CD4-positive, alpha-beta T cell treated with Interleukin-6 at 100 ng/mL for 8 hours (primary cell): ENCODE measurements at places on chromosomes 11 and 22.

GRCh38 chr22:28112190-28112544 lies 193.1 kb upstream of the PITPNB start:
- no peak for DNase-seq

GRCh38 chr11:33907421-33907820 lies 15.5 kb upstream of the LMO2 start:
- no peak for DNase-seq

DNA sequence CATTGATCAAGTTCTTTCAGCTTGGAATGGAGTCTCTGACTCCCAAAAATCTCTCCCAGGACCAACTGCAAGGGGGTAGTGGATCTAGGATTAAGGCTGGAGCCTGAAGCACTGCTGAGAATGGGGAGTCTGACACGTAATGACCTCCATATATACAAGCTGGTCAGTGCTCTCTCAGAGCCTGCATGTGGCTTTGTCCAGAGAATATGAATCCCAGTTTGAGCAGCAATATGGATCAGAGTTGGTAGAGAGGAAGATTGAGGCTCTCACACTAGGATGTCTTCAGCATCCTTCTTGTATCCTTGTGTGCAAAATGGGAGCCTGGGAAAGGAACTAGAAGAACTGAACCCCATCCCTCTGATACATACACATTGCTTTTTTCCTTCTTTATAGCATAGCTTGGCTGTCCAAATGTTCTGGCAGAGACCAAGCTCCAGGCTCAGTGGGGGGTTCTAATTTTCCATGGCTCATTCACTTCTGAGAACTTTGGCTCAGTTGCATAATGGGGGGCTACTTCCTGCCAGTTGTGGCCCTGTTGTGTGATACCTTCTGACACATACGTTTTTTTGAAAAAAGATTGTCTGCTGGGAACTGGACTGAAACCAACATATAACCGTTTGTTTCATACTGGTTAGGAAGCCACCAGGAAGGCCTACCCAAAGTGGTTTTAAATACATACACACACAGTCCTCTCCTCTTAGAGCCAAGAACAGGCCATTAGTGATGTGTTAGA lies 138.2 kb downstream of the ETS1 start:
- DNase-seq: no peak

DNA sequence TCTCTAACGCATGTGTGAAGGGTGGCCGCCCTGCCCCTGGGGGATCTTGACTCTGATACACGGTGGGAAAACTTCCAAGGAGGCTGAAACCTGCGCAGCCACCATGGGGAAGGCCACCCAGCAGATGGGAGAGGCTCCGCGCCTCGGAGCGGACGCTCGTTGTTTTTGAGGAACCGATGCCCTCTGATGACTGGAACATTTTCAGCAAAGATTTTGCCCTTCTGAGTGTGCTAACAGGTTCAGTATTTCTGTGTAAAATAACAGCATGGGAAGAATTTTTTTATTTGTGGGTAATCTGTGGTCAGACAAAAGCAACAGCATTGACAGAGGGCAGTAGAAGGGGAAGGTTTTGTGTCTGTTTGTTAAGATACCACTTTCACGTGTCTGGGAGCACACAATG lies 16.7 kb downstream of the MB start:
- no peak for DNase-seq

- no peak for DNase-seq
These were observed 1063.2 kb upstream of the TENM4 start for GRCh38 chr11:80503990-80504389.

- no peak for DNase-seq
These were observed 32.1 kb downstream of the RPL27A start for GRCh38 chr11:8714622-8715225.

GRCh38 chr11:102172127-102172848 lies 62.0 kb downstream of the YAP1 start:
- no peak for DNase-seq

DNA sequence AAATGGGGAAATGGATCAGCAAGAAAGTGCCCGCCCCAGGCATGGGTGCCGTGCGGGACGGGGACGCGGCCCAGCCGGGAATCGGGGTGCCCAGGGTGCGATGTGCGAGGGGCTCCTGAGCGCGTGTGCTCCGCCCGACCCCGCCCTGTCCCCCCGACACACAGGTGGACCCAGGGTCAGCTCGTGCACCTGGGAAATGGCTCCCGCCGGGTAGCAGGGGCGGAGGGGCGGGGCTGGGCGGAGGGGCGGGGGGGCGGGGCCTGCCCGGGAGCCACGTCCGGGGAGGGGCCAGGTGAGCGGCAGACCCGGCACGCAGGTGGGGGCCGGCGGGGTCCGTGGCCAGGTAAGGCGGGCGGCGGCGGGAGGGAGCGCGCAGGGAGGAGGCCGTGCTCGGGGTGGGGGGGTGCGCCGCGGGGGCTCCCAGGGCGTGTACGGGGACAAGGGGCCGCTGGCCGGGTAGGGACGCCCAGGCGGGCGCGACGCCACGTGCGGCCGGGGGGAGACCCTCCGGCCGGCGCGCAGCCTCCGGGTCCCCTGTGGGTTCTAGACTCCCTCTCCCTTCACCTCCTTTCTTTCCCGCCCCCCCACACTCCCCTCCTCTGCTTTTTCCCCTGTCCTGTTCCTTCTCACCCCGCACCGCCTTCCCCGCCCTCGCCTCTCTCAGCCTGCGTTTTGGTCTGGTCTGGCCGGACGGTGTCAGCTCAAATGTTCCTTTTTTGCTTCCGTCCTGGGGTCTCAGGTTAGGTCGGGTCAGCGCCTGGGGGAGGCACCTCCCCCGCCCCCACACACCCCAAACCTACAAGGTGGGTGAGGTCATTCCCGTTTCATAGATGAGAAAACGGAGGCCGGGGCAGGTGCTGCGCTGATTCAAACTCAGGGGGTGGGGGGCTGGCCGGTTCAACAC lies at the start of gene ARHGAP8:
Gene ARHGAP8 (plus strand): TSS at position 291 of the 904 bp plus-strand sequence. CDS start 33,953 bp downstream, outside the sequence.
- DNase-seq: peak; percentile 15

DNA sequence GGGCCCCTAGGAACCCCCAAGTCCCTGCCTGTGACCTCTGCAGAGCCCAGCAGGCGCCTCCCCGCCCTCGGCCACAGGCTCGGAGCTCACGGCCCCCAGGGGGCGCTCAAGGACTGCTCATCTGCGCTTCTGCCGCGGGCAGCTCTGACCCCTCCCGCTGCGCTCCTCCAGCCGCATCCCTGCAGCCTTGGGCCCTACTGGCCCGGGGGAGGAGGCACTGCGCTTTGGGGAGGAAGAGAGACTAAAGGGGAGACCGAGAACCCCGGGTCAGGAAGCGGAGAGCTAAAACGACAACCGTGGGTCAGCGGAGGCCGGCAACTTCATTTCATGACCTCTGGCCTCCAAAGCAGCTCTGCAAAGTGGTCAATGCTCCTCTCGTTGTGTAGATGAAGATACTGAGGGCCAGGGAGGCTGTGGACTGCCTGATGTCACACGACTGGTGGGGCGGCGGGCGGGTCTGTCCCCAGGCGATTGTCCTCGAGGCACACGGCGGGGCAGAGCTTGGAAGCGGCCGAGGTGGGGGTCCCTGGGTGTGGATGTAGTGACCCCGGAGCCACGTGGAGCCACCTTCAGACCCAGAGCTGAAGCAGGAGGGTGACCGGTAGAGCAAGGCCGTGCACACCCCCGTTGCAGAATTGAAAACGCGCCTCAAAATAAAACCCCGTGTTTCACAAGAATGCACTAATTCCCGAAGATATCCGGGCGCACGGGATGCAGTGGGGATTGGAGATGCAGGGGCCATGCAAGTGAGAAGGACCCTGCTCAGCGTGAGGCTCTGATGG lies 2.7 kb upstream of the KRTAP5-6 start:
- DNase-seq: peak; percentile 78

DNA sequence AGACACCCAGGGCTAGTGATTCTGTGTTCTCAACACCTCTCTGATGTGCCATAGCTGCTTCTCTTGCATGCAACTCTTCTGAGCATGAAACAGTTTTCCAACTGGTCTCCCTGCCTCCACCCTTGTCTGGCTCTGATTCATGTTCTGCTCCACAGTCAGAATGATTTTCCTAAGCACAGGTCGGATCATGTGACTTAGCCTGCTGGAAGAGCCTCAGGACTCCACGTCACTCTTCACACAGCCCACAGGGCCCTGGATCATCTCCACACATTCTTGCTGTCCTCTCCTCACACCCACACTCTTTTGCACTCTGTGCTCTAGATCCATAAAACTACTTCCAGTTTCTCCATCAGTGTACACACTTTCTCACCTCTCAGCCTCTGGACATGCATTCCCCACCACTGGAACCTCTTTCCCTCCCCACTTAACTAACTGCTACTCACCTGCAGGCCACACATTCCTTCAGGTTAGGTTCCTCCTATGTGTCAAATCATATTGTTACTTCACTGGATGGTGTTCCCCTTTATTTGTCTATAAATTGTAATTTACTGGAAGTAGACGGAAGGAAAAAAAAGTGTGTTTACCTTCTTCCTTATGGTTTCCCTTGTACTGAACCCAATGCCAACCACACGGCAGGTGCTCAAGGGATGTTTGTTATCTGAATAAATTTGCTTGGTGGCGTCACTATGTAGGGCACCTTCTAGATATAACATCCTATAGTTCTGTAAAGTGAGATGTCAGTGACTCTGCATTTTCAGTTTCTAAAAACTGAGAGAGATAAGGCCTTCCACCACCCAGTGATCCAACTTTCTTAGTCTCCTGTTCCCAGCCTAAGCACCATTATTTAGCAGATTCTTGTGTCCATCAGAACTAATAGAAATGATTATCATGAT lies 133.7 kb downstream of the ETS1 start:
- no peak for DNase-seq

DNA sequence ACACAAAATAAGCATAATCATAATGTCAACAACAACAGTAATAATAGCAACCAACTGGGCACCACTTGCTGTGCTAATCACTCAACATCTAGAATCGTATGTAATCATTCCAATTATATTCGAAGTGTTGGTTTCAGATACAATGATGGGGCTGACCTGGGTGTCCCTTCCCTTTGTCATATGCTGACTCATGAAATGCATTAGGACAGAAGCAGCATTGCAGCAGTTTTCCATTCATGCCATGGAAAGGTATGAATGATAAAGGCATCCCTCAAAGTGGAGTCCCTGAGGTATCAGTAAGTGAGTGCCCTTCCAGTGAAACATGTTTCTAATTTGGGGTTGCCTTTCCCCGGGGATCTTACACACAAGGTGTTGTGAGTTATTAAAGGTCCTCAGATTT lies 46.3 kb upstream of the ANO3 start:
- DNase-seq: no peak

GRCh38 chr11:116736763-116737162 lies 36.0 kb downstream of the BUD13 start:
- DNase-seq: no peak

- no peak for DNase-seq
These were observed 37.2 kb downstream of the FBXO7 start for GRCh38 chr22:32511776-32512175.

GRCh38 chr22:45529105-45529504 lies 26.4 kb downstream of the FBLN1 start:
- no peak for DNase-seq

- DNase-seq: no peak
These were observed 62.1 kb downstream of the RBFOX2 start for GRCh38 chr22:35966314-35967045.

- no peak for DNase-seq
These were observed 6.5 kb downstream of the IGLL5 start for GRCh38 chr22:22893891-22894739.

DNA sequence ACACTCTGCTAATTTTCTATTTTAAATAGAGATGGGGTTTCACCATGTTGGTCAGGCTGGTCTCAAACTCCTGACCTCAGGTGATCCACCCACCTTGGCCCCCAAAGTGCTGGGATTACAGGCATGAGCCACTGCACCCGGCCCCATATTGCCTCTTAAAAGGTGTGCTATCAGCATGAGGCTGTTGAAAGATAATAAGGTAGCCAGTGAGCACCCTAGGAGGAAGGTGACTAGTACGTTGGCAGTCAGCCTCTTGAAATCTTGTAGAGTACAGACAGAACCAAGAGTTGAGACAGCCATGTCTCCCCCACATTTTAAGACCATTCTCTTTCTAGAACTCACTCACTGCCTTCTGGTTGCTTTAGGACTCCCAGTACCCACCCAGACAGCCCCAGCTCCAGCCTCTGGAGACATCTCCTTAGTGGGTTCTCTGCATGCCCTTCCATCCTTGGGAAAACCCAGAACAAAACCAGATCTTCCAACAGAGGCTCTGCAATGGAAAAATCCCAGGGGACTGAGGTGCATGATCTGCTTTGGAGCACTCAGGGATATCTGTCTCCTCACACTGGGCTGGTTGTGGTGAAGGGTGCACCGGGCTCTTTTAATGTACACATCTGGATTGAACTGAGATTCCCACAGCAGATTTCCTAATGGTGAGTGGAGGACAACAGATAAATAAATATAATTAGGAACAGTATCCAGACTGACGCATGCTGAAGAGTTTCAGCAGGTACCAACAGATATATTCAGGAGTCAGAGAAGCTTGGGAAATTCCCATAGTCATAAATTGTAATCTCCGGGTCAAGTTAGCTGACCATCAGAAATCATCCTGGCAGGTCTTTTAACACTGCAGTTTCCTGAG lies 49.4 kb downstream of the LRRC74B start:
- DNase-seq: no peak
